ENCODE measurements at places on chromosomes 1 and 21.

DNA sequence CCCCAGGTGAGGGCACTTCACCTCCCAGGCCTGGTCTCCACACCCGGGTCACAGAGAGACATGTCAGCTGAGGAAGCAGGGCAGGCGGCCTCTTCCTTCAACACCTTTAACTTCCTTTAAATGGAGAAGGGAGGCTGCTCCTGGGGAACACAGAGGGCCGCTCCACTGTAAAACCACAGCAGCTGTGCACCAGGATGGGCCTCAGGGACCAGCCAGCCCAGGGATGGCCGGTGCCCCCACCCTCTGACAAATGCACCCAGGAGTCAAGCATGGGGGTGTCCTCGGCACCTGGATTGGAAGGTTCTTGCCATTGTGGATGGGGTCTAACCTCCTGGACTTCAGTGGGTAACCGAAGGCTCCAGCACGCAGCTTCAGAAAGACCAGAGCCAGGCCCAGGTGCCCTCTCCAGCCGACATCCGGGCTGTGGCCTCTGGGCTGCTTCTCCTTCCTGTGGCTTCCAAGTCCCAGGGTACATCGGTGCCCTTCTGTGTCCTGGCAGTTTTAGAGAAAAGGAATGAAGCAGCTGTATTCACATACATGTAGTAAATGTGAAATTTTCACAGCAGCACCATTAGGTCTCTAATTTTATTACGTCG lies 121.7 kb upstream of the COL6A1 start:
- DNase-seq: no peak

DNA sequence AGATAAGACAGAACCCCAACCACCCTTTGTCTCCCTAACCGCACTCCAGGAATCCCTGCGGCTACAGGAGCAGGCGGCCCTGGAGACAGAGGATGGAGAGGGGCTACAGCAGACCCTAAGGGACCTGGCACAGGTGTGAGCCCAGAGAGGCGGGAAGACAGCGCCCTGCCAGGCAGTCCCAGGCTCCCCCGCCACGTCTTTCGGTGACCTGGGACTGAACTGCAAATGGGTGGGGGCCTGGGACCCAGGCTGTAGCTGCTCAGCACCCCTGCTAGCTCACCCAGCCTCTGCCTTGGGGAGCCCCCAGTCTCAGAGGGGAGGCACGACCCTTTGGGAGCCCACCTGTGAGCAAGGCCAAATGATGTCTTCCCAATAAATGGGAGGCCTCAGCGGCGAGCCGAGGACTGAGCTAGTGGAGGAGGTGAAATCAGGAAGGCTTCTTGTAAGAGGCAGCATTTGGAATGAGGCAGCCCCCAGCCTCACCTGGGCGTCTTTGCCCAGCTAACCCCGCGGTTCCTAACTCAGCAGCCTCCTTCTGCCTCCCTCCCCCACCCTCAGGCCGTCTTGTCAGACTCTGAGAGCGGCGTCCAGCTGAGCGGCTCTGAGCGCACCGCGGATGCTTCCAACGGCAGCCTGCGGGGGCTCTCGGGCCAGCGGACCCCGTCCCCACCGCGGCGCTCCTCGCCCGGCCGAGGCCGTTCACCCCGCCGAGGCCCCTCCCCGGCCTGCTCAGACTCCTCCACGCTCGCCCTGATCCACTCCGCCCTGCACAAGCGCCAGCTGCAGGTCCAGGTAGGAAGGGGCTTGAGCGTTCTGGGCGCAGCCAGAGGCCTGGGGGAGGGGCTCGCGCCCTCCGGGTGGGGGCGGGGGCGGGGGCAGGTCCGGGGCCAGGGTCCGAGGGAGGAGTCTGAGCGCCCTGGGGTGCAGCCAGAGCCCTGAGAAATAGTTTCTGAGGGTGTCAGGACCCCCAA lies 16.9 kb downstream of the CROCC start:
- DNase-seq: no peak

DNA sequence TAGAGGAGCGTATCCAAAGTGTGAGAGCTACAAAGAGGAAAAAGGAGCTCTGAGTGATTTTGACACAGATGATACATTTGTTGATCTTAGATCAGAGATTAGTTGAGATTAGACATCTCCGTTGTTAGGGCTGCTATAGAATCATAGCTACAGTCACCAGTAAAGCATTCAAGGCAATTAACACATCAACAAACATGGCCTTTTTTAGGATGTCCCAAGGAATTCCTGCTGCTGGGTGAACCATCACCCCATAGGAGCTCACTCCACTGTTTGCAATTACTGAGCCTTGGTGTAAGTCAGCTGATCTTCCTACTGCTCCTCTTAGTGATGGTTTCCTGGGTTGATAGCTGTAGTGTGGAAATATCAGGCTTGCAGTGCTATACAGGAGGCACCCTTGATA lies 6.7 kb upstream of the RSRP1 start:
- no peak for DNase-seq

DNA sequence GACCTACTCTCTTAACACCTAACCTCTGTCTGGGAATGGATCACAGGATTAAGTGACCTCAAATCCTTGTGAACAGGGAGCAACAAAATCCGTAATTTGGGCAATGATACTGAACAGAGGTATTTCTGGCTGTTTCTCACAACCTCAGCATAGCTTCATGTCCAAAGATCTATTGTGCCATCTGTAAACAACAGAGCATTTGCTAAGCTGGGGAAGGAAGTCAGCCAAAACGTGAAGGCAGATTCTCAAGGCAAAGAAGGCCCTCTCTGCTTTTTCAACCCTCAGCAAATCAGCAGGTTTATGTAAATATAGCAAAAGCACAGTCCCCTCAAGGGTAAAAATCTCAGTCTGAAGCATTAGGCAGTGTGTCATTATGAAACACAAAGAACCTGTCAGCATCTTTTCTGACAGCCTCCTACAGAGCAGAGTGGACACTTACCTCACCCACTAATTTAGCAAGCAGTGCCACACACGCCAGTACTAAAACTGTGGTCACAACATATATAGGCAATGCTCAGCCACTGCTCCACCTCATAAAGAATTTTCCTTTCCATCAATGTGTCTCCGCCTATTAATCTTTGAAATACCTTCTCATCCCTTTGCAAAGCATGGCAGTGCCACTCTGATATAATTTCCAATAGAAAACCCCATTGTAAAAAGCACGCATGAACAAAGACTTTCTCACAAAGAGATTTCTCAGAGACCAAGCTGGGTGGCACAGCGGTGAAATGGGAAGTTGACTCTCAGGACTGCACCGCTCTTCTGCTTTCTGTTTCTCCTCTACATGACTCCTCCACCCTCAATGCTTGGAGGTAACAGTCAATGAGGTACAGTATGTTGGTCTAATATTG lies 188.0 kb downstream of the RERE start:
- no peak for DNase-seq

- no peak for DNase-seq
Observed at GRCh38 chr1:232351335-232351734, 278.6 kb downstream of the SIPA1L2 start.

DNA sequence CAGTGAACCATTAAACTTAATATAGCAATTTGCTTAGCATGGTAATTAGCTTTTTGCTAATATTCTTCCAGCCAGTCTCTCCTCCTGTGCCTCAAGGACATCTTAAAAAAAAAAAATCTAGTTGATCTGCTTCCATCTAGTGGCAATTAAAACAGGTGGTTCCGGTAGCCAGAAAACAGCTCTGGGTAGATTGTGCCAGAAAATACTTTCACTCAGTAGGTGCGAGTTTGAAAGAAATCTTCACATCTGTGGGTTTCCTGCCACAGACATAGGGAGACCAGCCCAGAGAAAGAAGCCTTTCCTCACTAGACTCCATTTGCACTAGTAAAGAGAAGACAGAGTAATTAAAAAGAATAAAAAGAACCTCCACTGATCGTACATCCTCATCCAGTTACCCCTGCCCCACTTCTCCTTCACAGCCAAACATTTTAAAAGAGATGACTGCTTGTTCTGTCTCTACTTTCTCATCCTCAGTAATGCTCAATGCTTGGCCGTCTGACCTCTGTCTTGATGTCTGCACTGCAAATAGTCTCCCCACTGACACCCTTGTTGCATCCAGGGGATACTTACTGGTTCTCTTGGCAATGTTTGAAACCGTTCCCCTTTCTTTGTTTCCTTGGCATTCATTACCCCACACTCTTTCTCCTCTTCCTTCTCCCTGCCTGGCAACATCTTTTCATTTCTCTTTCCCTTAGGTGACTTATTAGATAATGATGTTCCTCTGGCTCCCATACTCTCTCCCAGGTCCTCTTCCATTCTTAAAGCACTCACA lies 16.9 kb downstream of the SELL start:
- DNase-seq: no peak

DNA sequence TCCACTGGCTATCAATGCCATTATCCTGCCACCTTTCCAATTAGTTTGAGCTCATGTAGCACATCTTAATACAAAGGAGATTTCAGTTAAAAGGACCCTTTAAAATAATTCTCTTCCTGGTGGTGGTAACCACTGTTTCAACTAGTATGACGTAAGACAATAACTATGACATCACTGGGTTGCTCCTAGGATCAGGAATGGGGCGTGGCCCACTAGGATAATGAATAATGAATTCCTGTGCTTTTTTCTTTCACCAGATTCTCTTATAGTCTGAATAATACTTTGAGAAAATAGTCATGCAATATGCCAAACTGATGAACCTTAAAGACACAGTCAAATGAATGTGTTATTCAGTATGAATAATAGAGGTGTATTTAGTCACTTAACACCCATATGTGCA lies 10.6 kb upstream of the KIFAP3 start:
- no peak for DNase-seq

- no peak for DNase-seq
Observed at GRCh38 chr1:77824079-77824478, 44.6 kb downstream of the MIGA1 start.

DNA sequence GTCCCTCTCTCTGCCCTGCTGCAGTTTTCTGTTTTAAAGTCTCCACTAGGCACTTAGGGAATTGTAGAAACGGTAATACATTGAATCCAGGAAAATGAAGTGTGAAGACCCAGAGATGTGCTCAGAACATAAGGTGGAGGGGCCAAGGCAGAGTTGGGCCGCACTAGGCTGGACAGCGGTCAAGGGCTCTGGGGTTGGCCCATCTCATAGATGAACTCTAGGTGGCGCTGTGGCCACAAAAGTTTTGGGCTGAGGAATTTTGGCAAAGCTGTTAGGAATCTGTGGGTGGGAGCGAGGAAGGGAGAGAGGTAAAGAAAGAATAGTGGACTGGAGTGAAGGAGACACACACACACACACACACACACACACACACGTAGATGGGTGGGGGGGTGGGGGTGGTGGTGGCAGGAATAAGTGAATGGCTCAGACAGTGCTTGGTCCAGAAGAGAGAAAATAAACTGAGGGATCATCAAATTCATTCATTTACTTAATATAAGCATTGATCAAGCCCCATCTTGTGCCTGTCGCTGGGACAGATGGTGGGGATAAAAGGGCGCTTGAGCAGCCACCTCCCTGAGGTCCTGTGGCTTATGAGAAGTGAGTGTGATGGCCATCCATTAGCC lies 258.5 kb downstream of the TRABD2B start:
- DNase-seq: no peak

GRCh38 chr1:111101854-111102642 lies 37.8 kb downstream of the DRAM2 start:
- no peak for DNase-seq

DNA sequence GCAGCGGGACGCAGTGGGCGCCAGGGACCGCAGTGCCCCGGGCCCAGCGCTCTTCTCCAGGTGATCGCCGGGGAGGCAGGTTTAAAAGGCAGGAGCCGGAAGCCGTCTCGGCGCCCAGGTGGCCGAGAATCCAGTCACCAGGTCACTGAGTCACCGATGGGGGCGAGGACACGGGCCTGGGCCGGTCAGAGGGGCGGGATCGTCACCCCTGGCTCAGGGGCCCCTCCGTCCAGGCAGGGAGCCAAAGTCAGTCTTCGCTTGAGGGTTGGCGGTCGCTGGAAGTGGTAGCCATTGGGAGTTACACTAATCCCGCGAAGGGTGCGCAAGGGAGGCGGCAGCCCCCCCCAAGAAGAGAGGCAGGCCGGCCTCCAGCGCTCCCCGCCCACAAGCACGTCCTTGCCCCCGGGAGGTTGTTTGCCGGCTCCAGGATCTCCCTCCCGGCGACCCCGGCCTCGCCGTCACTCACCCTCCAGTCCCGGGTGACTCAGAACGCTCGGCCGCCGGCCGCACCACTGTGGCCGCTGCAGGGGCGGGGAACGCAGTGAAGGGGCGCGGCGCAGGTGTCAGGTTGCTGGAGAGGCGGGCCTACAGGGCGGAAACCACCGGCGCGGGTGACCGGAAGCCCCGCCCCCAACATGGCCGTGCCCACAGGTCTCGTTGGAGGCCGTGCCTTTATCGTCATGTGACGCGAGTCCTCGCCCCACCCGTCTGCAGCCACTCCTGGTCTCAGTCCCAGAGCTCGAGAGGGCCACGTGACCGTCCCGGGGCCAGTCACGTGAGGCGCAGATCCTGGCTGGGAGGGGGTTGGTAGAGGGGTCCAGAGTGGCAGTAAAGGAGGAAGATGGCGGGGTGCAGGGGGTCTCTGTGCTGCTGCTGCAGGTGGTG lies at the start of the genes CLCN6 and MTHFR:
Gene CLCN6 (plus strand): TSS at position 770 of the 885 bp plus-strand sequence. CDS start 72 bp downstream, at position 842.
Gene MTHFR (minus strand): TSS at position 543 of the 885 bp plus-strand sequence. CDS start 2,848 bp downstream, outside the sequence.
- DNase-seq: peak; percentile 95

GRCh38 chr21:26116456-26117011 lies 54.0 kb downstream of the APP start:
- DNase-seq: no peak

GRCh38 chr1:8357329-8358101 lies 39.6 kb downstream of the SLC45A1 start:
- DNase-seq: no peak

GRCh38 chr1:39258146-39258924 lies 53.8 kb downstream of the MACF1 start:
- DNase-seq: peak; percentile 45

GRCh38 chr1:165317612-165318011 lies 38.9 kb downstream of the LMX1A start:
- DNase-seq: no peak

- no peak for DNase-seq
Observed at GRCh38 chr1:156474966-156475365, 25.6 kb downstream of the MEF2D start.

- DNase-seq: no peak
Observed at GRCh38 chr1:230082211-230082610, 15.2 kb downstream of the GALNT2 start.

GRCh38 chr1:41626616-41627375 lies 142.3 kb upstream of the EDN2 start:
- DNase-seq: no peak

DNA sequence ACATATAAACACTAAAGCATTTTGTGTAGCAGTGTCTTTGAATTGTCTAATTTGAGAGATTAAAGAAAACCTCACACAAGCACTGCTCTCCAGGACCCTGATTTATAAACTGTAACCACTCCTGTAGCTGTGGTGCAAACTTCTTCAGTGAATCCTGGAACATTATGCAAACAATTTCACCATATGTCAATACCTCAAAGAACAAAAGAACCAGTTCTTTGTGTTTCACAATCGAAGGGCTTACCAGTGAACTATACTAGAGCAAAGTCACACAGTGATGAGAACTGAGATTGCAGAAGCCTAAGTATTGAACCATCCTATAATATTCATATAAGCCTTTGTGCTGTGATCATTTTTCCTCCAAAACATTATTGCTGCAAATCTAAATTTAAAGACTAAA lies 21.5 kb downstream of the DPH5 start:
- no peak for DNase-seq

Measured in activated gamma-delta T cell treated with anti-CD3 and anti-CD28 coated beads, Interleukin-2, amount 50 U/mL, for 16 hours (primary cell).